ENCODE measurements at places on chromosomes 13 and 19.

DNA sequence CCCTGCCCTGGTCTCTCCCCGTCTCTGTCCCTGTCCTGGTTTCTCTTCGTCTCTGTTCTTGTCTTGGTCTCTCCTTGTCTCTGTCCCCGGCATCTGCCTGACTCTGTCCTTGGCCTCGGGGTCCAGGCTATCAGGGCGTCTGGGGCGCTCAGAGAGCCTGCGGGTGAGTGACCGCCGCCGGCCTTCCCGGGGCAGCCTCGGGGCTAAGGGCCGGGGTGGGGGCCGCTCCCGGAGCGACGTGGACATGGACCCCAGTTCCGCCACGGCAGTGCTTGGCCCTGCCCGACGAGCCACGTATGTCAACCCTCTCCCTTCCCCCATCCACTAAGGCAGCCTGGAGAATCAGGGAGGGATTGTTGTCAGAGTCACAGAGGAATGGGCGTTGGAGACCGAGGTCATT, 14.8 kb downstream of the ARHGEF1 start:
- DNase-seq = no peak

DNA sequence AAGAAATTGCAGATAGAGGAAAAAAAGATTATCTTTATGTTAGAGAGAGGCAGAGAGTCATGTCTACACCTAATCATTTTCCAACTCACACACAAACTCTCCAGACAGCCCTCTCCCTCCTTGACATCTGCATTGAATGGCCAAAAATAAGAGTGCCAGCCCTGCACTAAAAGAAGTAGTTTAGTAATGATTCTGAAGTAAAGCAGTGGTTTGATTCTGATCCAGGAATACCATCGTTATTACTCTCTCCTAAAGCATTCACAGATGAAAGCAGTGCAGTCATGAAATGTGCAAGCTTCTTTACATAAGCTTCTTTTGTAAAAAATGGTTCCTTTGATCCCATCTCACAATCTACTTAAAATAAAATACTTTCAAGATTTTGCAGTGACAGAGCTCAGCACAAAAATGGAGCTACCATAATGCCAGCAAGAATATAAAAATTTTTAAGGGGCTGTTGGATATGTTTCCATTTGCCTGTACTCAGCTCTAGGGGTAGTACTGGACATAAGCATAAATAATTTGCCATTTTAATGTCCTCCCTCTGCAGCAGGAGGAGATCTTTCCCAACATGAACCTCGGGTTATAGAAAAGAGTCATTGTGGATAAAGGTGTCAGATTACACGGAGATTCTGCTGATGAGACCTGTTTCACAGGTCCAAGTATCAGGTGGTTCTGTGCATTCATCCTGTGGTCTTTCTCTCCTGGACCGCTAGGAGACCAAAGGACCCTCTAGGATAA, 406.3 kb downstream of the DCT start:
- no peak for DNase-seq

GRCh38 chr19:35641515-35642151, at the start of gene ETV2:
Gene ETV2 (plus strand): TSS chr19:35641745. CDS start chr19:35642461, 716 bp downstream.
- DNase-seq = no peak

- DNase-seq = no peak
These were observed 1893.9 kb downstream of the PCDH9 start for GRCh38 chr13:65336087-65336749.

DNA sequence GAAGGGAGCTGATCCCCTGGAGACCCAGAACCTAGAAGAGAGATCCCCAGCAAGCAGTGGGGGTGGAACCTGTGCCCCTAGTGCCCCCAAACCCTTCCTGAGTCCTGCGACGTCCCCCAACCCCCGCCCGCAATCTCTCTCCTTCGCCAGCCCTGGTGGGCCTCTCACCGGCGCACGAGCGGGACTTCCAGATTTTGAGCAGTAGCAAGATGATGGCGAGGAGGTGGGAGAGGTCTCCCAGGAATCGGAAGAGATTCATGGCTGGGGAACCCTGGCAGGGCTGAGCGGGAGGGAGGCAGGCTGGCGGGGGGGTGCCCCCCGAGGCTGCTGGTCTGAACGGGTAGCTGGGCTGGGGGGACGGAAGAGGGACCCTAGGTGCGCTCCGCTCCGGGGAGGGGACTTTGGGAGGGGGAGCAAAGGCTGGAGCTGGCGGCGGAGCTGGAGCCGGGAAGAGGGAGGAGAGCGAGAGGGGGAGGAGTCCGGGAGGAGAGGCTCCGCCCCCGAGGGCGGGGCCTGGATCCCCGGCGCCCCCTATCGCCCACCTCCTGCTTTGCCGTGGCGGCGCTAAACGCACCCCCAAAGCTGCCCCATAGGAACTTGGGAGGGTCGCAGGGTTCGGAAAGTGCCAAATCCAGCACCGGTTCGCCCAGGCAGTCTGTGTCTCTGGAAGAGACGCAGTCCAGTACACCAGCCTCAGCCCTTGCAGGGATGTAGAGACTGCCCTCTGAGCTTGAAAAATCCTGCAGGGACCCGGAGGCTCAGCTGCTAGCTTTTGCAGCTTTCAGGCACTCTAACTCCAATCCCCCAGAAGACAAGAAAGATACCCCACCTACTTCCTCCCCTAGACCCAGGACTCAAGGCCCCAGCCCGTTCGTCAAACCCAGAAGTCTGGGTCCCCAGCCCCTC, at the start of gene KDELR1:
KDELR1 (minus strand) TSS at position 452 of the 906 bp plus-strand sequence; CDS start at position 259, 193 bp downstream.
- no peak for DNase-seq

DNA sequence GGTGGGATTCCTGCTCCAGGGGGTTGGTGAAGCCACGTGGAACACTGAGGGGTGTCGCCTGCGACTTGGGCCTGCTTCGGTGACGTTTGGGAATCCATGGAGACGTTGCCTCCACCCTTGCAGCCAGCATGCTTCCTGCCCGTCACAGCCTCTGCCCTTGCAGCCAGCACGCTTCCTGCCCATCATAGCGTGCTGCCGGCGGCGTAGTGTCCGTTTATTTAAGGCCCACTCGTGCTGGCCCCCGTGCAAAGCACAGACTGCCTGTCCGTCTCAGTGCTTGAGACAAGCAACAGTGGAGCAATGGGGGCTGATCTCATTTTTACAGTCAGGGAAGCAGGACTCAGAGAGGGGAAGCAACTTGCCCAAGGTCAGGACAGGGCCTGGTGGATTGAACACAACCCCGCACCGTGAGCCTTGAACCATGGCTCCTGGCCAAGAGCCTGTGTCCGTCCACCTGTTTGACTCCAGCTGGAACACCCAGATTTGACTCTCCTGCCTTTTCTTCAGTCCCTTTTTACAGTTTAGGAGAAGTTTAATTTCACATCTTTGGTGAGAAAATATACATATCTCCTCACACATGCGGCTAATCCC, 149.6 kb downstream of the TEX29 start:
- DNase-seq = no peak

DNA sequence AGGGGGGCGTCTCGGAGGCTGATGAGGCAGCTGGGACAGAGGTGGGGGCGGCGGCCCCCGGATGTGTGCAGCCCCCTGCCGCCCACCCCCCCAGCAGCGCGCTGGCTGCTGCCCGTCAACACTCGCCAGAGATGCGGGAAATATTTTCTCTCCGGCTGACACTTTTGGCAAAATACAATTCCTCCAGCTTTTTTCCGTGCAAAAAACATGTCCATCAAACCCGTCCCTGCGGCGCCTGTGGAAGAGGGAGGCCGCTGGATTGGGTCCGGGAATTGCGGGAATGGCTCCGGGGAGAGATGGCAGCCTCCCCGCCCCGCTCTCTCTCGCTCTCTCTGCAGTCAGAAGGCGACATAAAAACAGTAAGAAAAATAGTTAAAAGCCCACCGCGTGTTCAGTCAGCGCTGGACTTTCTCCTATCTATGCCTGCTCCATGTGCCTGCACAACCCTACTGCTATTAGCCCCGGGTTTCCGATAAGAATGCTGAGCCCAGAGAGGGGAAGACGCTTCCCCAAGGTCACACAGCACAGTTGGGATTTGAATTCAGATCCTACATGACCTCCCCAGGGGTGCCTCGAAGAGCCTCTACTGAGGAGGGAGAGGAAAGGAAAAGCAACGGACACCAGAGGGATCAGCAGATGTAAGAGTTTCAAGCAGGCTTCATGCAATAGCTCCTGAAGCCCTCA, 23.2 kb downstream of the ZNRF4 start:
- no peak for DNase-seq

DNA sequence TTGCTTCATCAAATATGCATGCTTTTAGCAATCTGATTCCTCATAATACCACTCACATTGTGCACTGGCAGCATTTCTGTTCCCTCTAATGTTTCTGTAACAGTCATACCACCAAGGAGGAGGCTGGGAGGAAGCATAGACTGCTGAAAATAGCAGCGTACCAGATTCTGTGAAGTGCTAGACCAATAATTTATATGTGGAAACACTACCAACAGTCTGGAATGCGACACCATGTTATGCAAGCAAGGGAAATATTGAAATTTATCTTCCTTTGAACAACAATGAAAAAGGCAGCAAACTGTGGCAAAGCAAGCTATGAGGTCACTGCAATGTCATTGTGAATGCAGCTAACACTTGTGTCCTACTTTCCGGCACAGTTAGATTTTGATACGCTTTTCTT, 1388.0 kb downstream of the EFNB2 start:
- DNase-seq = no peak

DNA sequence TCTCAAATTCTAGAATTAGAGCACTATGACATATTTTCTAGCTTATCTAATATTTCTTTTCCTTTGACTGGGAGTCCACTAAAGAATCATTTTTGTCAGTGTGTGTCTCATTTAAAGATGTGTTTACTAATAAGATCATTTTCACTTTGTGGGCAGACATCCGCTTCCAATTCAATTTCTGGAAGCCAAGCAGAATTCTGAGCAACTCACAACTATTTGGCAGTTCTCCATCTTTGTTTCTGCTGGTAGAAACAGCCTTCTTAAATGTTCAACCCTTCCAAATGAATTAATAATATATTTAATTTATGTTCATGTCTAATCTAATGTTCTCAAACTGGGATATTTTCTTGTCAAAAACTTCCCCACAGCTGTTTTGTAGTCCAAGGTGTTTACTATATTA, 411.8 kb downstream of the KCTD12 start:
- DNase-seq = no peak

GRCh38 chr13:99464441-99464949, 36.8 kb upstream of the TM9SF2 start:
- DNase-seq = no peak

DNA sequence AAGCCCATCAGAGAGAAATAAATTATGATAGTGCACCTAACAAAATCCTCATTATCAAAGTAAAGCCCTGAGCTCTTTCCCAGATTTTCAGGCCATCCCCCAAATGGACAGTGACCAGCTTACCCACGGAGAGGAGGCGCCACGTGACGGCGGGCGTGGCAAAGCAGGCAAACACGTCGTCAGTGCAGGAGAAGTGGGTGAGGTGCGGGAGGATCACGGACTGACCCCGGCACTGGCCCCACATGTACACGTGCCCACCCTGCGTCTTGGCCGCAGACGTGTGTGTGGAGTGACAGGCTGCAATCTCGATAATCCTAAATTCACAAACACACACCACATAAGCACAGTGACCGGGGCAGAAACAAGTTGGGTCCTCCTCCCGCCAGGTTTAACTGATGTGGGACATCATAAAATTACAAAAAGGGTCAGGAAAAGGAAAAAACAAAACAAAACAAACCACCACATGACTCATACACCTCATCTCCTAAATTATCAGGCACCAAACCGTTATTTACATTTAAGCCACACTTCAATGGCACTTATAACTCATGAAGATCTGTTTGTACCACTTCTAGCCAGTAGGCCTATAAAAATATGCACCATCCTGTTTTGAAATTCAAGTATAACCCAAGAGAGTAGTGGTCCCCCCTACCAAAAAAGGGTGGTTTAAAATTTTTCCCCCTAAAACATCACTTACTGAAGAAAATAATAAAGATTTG, 30.1 kb downstream of the RCBTB2 start:
- DNase-seq = no peak

DNA sequence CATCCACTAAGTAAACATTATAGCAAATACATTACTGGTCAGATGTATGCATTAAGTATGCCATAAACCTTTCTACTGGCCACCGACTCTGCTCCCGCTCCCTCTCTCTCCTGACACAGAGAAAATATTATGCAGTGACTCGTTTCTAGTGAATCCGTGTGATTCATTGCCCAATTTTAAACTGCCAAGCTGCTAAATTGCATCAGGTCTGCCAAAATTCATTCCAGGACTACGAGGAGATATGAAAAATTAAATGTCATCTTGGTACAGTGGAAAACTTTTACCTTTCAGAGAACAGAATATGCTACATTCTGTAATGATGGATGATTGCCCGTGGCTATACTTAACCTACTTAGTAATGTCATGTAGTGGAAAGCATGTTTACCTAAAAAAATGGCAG, 368.8 kb upstream of the TSHZ3 start:
- no peak for DNase-seq

- no peak for DNase-seq
These were observed 28.1 kb downstream of the CPT1C start for GRCh38 chr19:49718991-49719390.

DNA sequence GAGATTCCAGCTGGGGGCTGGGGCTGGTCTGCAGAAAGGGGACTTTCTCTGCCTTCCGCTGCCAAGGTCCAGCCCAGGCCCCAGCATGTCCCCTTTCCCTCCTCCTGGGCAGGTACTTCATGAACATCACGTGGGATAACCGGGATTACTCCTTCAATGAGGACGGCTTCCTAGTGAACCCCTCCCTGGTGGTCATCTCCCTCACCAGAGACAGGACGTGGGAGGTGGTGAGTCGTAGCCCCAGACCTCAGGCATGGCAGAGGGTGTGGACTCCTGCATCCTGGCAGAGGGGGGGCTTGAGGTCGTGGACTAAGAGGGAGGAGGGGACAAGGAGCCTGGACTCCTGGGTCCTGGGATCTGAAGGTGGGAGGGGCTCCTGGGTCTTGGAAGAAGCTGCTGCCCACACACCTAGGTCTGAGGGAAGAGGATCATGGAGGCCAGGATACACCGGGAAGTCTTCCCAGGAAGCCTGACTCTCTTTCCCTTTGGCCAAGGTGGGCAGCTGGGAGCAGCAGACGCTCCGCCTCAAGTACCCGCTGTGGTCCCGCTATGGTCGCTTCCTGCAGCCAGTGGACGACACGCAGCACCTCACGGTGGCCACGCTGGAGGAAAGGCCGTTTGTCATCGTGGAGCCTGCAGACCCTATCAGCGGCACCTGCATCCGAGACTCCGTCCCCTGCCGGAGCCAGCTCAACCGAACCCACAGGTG, 20.6 kb downstream of the GRIN2D start:
- DNase-seq = no peak

- DNase-seq = no peak
These were observed 10.6 kb upstream of the SOX1 start for GRCh38 chr13:112056284-112056727.

DNA sequence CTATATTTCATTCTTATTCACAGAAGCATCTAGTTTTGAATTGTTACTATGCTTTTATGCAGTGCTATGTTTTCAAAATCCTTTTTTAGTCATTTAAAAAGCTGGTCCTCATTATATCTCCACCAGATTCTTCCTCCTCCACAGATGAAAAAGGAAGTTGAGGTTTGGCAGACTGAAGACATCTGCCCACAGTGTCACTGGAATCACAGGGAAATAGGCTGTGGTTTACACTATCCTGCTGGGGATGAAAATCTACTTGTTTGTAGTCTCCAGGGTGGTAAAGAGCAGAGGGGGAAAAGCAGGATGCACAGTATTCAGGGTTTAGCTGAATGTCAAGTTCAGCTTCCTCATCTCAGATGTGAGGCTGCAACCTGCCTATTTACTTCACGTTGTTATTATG, 351.2 kb downstream of the DNAJC15 start:
- DNase-seq = no peak

Data from stimulated activated CD8-positive, alpha-beta memory T cell treated with anti-CD3 and anti-CD28 coated beads, Interleukin-7, amount 100 ng/mL, for 24 hours (primary cell).